ENCODE measurements at places on chromosomes 12 and 14.

DNA sequence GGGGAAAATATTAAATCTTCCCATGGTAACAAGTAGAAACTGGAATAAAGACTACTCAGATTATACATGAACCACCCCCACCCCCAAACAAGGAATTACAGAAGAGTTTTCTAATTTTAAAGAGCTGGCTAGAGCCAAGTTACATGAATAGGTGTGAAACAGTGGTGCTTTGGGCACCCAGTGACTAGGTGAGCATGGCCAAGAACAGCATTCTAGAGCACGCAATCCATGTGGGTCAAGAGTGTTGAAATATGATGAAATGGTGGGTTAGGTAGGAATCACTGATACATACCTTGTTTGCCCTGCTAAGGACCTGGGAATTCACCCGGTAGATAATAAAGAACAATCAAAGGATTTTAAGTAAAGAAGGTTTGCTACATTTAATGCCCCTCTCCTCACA lies 118.1 kb upstream of the SLCO1C1 start:
- no peak for DNase-seq

- no peak for DNase-seq
Observed at GRCh38 chr12:96117460-96117859, 76.7 kb upstream of the ELK3 start.

DNA sequence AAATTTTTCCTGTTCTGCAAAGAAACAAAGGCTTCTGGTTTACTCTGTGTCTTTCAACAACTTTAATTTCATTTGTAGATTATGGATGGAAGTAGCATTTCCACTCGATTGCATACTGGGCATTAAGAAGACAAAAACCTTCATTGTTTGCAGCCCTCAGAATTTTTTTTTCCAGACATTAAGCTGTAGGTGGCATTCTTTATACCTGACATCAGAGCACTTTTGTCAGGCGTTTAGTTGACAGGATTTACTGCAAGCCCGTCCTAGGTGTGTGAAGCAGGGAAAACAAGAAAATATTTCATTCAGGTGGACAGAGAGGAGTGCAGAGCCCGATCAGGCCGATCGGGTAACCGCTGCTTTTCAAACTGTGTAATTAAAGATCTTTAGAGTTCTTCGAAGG lies 107.5 kb downstream of the TMEM260 start:
- no peak for DNase-seq

DNA sequence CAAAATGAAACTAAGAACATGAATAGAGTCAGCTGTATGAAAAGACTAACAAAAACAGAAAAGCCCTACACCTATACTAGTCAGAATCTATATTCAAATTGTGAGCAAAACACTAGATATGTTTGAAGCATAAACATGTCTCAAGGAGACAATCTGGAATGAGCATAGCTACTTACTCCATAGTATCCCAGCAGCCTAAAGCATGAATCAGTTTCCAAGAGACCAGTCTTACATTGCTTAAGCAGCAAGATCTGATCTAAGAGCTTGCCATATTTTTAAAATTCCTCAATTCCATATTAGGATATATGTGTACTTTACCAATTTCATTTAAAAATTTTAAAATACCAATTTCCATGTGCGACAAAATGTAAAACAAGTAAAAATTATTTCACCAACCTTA lies 7.7 kb downstream of the CAPS2 start:
- DNase-seq: no peak

DNA sequence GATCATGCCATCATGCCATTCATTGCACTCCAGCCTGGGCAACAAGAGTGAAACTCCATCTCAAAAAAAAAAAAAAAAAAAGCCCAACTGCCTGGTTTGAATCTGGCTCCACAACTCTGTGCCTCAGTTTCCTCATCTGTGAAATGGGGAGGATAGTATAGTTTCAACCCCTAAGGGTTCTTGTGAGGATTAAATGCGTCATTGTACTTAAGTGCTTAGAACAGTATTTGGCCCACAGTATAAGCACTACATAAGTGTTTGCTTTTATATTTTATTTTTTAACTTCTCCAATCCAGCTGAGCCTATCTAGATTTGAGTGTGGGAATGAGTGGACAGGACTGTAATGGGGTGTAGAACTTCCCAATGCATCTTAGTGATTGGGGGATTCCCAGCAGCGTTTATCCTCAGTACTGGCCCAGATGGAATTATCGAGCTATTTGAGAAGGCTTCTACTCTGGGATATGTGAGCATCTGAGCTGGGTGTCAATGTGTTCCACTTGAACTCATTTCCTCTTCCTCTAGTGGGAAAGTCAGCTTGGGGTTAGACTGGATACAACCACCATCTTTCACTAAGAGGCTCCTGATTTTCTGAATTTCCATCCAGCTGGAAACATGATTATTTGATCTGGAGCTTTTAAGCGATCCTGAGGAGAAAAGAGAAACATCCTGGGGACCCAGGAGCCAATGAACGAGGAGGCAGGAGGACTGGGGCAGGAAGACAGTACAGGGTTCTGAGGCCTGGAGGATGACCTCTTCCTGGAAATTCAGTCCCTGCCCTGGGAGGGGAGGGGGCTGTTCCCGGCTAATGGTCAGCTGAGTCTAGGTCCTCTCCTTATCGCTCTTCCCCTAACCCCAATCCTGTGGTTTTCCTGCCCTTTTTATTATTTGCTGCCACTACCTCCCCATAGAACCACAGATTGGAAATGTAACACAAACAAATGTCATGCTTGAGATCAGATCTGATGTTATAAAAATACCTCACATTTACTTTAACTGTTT lies 9.3 kb upstream of the ESPL1 start:
- DNase-seq: no peak
